ENCODE measurements at places on chromosomes 5 and 9. TPM values are rescaled to one million over a fixed set of nuclear protein-coding genes. Genes with fewer than 3 reads are reported as not detected.

Gene FGD3
- 32.2 TPM for total RNA-seq

Gene ZNF354C
- total RNA-seq = 52.6 TPM

Gene GPX8
- total RNA-seq = 0.63 TPM

Gene DROSHA
- 125 TPM for total RNA-seq

Gene BTNL9
- 5.6 TPM for total RNA-seq

Gene GBGT1
- total RNA-seq = 6.9 TPM

Gene HAPLN1
- 7.2 TPM for total RNA-seq

Gene WDR70
- total RNA-seq = 46.3 TPM

Gene MAMDC2
- total RNA-seq = 2.5 TPM

Gene SEMA5A
- total RNA-seq = 13.1 TPM

Gene CCDC187
- not detected for total RNA-seq

Gene PDE8B
- 5.6 TPM for total RNA-seq

Gene DDX4
- 0.31 TPM for total RNA-seq

Gene OTP
- total RNA-seq = not detected

Gene FUT7
- not detected for total RNA-seq

Gene C5orf58
- total RNA-seq = not detected

Gene TUT7
- total RNA-seq = 56.3 TPM

Gene RIGI
- 8.5 TPM for total RNA-seq

Gene EPB41L4B
- 3.4 TPM for total RNA-seq

Gene S1PR3
- 7.5 TPM for total RNA-seq

Gene GABRA1
- 17.2 TPM for total RNA-seq

Gene ELAVL2
- 208 TPM for total RNA-seq

Gene TAS2R1
- total RNA-seq = 0.31 TPM

Gene ARID3C
- 0.63 TPM for total RNA-seq

Gene ACTL7A
- not detected for total RNA-seq

Gene CRB2
- 7.2 TPM for total RNA-seq

Gene LCN1
- not detected for total RNA-seq

Gene PCDHAC2
- total RNA-seq = 55.1 TPM

Gene ADAMTS12
- total RNA-seq = 0.63 TPM

Gene IL31RA
- total RNA-seq = not detected

Gene ALDH1B1
- 10.3 TPM for total RNA-seq

Gene TTC39B
- 11.3 TPM for total RNA-seq

Gene GABRB2
- 77.0 TPM for total RNA-seq

Gene SIGMAR1
- 26.6 TPM for total RNA-seq

Gene WNT8A
- not detected for total RNA-seq

Gene PLPP7
- total RNA-seq = 7.2 TPM

Gene LMNB1
- total RNA-seq = 72.3 TPM

Gene SPINK4
- not detected for total RNA-seq

Gene PRSS3
- not detected for total RNA-seq

Gene KLHL3
- total RNA-seq = 24.7 TPM

All from parietal lobe (tissue), 2 donors.